LNCaP clone FGC (cell line): ENCODE measurements at places on chromosomes 2 and 18.

GRCh38 chr2:236631281-236631855 is 61.7 kb downstream of the ACKR3 start:
- DNase-seq: no peak

GRCh38 chr2:45826884-45827635 is 175.6 kb downstream of the PRKCE start:
- no peak for DNase-seq

DNA sequence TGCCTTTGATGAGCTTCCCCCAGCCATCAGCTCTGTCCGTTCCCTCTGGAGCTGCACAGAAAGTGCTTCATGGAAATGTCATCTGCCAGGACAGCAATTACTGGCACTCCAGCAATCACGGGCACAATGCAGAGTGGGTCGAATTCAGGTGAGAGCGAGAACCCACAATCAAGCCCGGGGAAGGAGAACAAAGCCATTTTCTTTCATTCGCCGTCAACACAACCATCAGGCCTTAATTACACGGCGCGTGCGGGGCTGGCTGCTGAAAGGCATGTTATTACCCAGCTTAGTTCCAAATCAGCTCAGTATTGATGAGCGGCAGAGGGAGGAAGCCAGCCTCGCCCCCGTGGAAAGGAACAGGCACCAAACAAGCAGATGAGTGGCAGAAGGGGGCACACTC is 143.9 kb downstream of the MYT1L start:
- no peak for DNase-seq

DNA sequence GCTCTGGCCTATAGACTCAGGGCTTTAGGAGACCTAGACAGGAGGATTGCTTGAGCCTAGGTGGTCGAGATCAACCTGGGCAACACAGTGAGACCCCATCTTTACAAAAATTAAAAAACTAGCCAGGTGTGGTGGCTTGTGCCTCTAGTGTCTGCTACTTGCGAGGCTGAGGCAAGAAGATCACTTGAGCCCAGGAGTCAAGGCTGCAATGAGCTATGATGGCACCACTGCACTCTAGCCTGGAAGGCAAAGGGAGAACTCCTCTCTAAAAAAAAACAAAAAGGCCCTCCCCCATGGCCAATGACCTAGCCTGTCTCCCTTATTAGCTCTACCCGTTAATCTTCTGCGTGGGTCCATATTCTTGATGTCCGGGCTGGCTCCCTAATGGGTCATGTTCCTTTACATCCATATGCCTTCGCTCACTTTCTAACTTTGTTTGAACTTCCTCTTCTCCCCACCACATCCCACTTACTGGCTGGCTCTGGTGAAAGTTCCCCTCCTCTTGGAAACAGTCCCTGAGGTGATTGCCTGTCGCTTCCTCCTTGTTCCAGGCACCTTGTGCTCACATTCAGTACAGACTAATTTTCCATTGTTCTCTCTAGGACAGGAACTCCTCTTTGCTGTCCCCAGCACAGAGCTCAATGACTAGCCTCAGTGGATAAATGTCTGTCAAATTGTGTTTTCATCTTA is 103.0 kb downstream of the AFF3 start:
- DNase-seq: no peak

DNA sequence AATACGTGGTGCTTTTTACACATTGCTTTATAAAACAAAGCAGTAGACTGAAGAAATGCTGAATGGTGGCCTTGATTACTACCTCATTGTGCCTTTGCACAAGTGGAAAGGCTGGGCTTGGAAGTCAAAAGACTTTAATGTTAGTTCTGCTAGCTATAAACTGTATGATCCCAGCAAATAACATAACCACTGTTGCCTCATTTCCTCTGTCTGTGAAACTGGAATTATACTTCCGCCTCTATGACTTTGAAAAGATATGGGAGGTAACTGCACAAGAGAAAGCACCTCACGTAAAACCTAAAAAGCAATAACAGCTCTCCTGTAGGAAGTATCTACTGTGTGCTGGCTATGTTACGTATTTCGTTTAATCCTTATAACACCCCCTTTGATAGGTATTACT is 43.4 kb upstream of the DSC1 start:
- no peak for DNase-seq
